ENCODE measurements at places on chromosomes 7 and 10.
A peak's percentile ranks its signal among the peaks of the same experiment; 100 is the strongest.

DNA sequence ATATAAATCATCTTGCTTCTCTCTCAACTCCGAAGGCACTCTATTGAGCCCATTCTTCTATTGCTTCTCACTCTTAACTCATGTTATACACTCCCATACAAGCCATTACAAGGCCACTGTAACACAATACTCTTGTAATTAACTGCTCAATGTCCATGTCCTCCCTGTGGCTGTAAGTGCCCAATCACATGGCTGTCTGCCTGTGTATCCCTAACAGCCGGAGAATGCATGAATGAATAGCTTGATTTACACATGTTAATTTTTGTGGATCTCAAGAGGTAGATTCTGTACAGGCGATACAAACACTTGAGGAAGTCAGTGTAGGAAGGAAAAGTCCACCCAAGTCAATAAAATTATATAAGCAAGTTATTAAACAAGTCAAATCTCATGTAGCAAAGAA is 215.6 kb downstream of the DOCK4 start:
- no peak for DNase-seq

- DNase-seq, result peak; percentile 1
Observed at GRCh38 chr7:155299535-155300202, 2.0 kb downstream of the INSIG1 start.

- no peak for DNase-seq
Observed at GRCh38 chr7:129047761-129048160, 7.2 kb downstream of the TNPO3 start.

DNA sequence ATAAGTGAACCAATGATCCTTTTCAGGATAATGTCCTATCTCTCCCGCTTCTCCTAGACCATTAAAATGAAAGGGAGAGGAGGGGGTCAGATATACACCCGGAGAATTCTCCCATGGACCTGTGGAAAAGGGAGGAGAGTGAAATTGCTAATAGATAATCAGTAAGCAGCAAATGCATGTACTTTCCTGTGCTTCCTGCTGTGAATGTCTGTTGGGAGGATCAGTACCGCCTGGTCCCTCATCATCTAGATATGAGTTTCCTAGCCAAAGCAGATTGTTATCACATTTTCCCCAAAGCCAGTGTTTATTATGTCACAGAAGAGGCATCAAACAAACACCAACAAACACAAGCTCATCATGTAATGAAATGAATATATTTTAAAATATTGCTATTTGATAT is 96.8 kb downstream of the GNAT3 start:
- no peak for DNase-seq
